ENCODE measurements at places on chromosomes 12 and 14.

DNA sequence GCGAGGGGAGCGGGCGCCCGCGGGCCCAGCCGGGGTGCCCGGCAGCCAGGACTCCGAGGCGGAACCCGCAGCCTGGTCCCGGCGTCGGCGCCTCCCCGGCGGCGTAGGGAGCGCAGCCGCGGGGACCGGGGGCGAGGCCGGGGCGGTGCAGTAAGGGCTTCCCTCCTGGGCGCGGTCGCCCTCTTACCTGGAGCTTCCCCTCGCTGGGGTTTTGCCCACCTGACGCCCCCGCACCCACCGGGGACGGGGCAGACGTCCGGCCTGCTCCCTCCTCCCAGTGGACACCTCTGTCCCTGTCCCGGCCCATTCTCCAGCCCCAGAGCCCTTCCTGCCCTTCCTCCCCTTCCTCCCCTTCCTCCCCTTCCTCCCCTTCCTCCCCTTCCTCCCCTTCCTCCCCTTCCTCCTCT is 413 bp upstream of the TUBA1C start:
- no peak for DNase-seq

DNA sequence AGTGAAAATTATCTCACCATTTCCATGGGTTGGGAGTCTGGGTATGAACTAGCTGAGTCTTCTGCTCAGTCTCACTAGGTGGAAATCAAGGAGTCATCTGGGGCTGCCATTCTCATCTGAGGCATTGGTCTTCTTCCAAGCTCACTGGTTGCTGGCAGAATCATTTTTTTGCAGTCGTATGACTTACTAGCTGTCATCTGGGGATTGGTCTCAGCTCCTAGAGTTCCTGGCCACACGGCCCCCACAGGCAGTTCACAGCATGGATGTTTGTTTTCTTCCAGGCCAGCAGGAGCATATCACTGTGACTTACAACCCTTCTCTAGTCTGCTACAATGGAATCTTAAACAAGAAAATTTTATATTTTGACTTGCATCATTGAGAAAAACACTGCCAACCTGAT is 18.6 kb upstream of the OR10AD1 start:
- DNase-seq, result no peak

GRCh38 chr12:99232324-99232723 is 415.2 kb upstream of the GARIN6 start:
- DNase-seq, result no peak

DNA sequence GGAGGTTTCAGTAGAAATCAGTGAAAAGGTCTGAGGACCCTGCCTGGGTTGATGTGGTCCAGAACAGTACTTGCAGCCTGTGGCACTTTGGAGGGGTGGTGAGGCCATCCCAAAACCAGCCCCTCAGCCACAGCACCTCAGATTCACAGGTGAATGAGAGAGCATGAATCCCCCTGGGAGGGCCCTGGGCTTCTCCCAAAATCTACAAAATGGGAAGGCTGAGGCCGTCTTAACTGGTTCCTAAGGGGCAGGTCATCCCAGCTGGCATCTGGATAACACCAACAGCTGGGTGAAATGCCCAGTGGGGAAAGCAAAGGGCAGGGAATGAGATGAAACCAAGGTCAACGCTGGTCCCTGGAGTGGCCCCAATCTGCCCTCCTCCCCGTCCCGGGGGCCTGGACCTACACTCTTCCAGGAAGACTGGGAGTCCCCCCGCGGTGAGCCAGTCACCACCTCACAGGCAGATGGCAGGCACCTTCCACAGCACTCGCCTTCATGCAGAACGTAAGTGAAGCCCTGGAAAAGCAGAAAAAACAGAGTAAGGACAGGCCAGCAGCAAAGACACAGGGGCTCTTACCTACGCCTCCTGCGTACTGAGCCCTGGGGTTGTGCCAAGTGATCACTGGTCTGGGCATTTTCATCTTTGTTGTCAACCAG is 26.3 kb upstream of the ANO2 start:
- no peak for DNase-seq

DNA sequence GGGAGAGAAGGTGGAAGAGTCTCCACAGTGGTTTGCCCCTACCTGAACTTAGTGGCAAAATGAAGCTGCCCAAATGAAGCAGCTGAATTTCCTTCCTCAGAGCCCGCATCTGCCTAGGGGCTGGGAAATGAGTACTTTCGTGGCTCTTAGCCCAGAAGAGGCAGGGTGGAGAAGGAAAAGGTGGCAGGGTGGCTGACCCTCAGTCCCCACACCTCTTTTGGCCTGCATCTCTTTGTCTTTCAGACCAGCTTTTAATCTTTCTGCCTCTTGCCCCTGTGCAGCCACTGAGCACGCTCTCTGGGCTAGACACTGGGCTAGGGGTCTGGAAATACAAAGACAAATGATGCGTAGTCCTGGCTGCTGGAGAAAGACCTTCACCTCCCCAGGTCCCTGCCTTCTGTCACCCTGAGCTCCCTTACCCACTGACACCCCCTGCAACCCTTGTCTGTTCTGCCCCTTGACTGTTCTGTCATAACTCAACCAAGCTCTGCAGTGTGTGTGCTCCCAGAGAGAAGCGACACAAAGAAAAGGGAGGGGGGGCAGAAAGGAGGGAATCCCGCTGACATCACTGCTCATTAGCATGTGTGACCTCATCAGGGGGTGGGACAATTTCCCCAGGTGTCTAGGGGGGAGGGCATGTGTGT is 371 bp upstream of the REM2 start:
- DNase-seq, result no peak

DNA sequence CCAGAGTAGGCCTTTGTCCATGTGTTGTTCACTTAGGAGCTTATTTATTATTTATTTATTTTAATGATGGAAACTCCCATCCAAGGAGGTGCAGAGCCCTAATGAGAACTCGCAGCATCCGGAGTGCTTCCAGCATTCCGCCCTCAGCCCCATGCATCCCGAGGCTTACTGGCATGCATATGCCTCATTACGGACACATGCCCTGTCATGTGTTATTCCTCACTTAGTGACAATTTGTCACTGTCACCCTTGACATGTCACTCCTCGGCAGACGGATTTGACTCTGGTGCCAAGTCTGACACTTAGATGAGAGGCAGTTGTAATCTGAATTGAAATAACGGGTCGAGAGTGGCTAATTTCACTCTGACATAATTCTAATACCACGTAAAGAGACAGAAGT is 132.8 kb downstream of the VRK1 start:
- DNase-seq, result no peak
